H1 (cell line): ENCODE measurements at places on chromosomes 6 and 20.

GRCh38 chr6:145891126-145891525 is 73.0 kb downstream of the SHPRH start:
- H3K4me3 ChIP-seq = no peak overlapping the region
- no peaks in the 10 kb centered on the region for H3K27me3 ChIP-seq
- H3K4me1 ChIP-seq = no peaks in the 10 kb centered on the region
- no peaks in the 10 kb centered on the region for H3K36me3 ChIP-seq

GRCh38 chr20:53671370-53671769 is 77.7 kb upstream of the ZNF217 start:
- no peaks in the 10 kb centered on the region for H3K27me3 ChIP-seq
- no peak for DNase-seq
- no peaks in the 10 kb centered on the region for H3K36me3 ChIP-seq
- no peaks in the 10 kb centered on the region for H3K4me1 ChIP-seq

DNA sequence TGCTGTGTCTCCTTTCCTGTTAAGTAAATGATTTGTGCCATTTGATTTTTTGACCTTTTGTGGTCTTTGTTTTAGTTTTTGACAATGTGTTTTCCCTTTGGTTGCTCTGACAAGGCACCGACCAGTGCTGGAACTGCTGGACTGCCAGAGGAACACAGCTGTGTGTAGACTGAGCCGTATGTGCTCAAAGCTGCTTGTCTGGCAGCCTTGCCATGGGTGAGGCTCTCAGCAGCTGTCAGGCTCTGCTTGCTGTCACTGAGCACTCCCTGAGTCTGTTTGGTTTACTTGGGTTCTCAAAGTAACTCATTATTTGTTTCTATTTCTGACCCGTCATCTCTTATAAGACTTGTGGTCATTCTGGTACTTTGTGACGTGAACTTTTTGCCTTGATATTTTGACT is 15.1 kb upstream of the SNRPB start:
- no peak overlapping the region for H3K27ac ChIP-seq
- H3K36me3 ChIP-seq = no peaks in the 10 kb centered on the region; the same call in 1 of the 2 replicates
- DNase-seq = no peak

DNA sequence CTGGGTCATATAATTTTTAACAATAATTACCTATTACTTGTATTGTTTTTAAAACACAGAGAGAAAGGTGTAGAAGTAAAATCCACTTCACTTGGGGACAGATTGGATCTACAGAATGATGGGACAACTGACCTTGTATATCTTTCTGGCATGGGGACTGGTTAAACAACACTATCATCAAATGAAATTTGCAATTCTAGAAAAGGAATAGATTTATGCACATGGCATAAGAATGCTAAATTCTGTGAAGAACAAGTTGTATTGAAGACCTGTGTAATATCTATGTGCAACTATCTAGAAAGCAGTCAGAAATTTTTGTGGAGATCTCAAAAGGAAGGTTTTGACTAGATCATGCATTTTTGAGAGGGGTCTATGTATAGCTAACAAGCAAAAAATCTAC is 106.3 kb upstream of the BMP5 start:
- no peak for DNase-seq
- no peak overlapping the region for H3K4me3 ChIP-seq
- no peaks in the 10 kb centered on the region for H3K36me3 ChIP-seq
- H3K27me3 ChIP-seq = no peaks in the 10 kb centered on the region

DNA sequence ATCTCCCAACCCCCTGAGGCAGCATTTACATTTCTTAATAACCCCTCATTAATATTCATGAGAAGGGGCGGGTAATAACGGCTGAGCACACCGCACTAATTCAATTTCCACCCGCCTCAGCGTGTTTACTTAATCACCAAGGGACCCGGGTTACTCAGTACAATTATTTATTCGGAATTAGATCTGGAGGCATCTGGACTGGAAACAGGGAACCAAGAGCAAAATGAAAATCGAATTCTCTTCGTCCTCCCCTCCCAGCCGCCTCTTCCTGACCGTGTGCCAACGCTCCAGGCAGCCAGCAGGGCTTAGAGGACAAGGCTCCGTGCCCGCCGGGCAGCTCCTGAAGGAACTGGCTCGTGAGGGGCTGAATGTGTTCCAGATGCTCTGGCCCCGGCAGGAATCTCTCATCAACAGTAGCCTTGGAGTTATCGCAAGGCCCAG is 23.5 kb upstream of the CTNNBL1 start:
- no peak for DNase-seq
- H3K27me3 ChIP-seq = no peaks in the 10 kb centered on the region

- H3K4me3 ChIP-seq = no peak overlapping the region
- H3K36me3 ChIP-seq = no peaks in the 10 kb centered on the region
- H3K27ac ChIP-seq = no peak overlapping the region
- H3K4me1 ChIP-seq = no peaks in the 10 kb centered on the region
- no peaks in the 10 kb centered on the region for H3K27me3 ChIP-seq
Measured at GRCh38 chr6:2938632-2939083, 32.7 kb downstream of the SERPINB6 start.

DNA sequence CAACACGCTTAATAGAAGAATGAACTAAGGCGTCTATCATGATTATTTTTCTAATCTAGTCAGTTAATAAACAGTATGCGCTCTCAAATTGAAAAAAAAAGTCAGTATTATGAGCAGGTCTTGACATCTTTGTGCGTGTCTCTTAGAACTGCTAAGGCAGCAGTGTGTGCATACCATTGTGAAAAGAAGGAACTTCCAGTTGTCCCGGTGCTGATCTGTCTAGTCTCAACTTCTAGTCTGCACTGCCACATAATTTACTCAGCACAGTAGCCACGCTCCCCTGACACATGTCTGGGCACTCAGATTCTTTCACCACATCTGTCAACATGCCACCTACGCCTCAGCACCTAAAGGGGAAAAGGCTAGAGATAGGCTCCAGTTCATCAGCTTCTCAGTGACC is 61.1 kb upstream of the SPDEF start:
- H3K27ac ChIP-seq = no peak overlapping the region
- no peak for DNase-seq
- no peaks in the 10 kb centered on the region for H3K27me3 ChIP-seq

DNA sequence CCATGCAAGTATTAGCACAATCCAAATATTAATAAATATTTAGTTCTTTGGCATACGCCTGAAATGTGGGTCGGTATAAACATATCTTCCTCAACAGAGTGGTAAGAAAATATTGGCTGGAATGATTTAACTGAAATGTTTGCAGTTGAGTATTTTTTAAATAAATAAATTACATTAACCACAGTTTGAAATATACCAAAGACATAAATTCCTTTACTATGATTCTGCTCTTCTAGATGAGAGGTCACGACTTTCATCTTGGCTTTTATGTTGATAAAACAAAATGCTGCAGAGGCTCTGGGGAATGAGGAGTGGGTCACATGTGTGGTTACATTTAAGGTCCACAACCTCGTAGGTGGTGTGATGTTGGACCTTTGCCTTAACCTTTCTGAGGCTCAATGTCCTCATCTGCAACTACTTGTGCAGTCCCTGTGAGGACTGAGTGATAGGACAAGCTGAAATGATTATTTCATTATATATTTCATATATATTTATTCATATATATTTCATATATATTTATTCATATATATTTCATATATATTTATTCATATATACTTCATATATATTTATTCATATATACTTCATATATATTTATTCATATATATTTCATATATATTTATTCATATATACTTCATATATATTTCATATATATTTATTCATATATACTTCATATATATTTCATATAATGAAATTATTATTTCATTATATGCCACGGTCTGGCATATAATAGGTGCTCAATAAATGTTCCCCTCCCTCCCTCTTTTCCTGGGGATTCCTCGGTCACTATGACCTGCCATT is 107.4 kb downstream of the SAMD5 start:
- H3K4me1 ChIP-seq = no peaks in the 10 kb centered on the region
- H3K4me3 ChIP-seq = no peak overlapping the region
- no peak overlapping the region for H3K27ac ChIP-seq

GRCh38 chr20:34300809-34301586 is 2.2 kb downstream of the AHCY start:
- H3K36me3 ChIP-seq = no peaks in the 10 kb centered on the region; the same call in 1 of the 2 replicates
- 0 out of 2 replicates have a peak overlapping the region, but pooled peaks have one; percentile 4 for H3K4me3 ChIP-seq
- no peak for DNase-seq

GRCh38 chr6:27795697-27796494 is 116.3 kb downstream of the OR2B2 start:
- peak; percentile 75 for DNase-seq
- H3K4me3 ChIP-seq = no peak overlapping the region
- H3K27me3 ChIP-seq = no peaks in the 10 kb centered on the region; the same call in 1 of the 2 replicates
- no peaks in the 10 kb centered on the region for H3K36me3 ChIP-seq
- H3K4me1 ChIP-seq = peaks cover 3% of the 10 kb centered on the region

- no peak overlapping the region for H3K4me3 ChIP-seq
- H3K27me3 ChIP-seq = no peaks in the 10 kb centered on the region
- H3K36me3 ChIP-seq = no peaks in the 10 kb centered on the region
- DNase-seq = peak; percentile 79
- peaks cover 20% of the 10 kb centered on the region for H3K4me1 ChIP-seq
- no peak overlapping the region for H3K27ac ChIP-seq
Measured at GRCh38 chr6:34462551-34462971, 3.3 kb upstream of the PACSIN1 start.

DNA sequence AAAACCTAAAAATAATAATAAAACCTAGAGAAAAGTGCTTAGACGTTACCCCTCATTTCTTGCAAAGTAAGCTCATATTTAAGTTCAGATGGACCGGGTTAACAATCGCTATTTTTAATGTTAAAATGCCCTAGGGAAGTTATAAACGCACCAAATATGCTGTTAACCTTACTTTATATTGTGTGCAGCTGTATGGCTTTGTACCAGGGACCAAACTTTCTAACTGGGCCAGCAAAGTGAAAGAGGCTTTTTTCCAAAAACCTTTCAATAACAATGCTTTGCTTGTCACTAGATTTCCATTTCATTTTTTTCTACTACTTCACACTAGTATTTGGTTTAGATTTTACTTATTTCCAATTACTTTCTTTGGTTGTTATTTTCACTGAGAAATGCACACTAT is 248.5 kb downstream of the FOXC1 start:
- no peak overlapping the region for H3K27ac ChIP-seq
- no peak overlapping the region for H3K4me3 ChIP-seq
- no peaks in the 10 kb centered on the region for H3K36me3 ChIP-seq
- DNase-seq = no peak
- H3K4me1 ChIP-seq = no peaks in the 10 kb centered on the region

GRCh38 chr6:134405386-134406087 is 87.6 kb upstream of the SGK1 start:
- H3K27ac ChIP-seq = no peak overlapping the region
- peaks cover 17% of the 10 kb centered on the region for H3K4me1 ChIP-seq
- H3K27me3 ChIP-seq = no peaks in the 10 kb centered on the region
- H3K36me3 ChIP-seq = no peaks in the 10 kb centered on the region
- no peak for DNase-seq
- H3K4me3 ChIP-seq = no peak overlapping the region

DNA sequence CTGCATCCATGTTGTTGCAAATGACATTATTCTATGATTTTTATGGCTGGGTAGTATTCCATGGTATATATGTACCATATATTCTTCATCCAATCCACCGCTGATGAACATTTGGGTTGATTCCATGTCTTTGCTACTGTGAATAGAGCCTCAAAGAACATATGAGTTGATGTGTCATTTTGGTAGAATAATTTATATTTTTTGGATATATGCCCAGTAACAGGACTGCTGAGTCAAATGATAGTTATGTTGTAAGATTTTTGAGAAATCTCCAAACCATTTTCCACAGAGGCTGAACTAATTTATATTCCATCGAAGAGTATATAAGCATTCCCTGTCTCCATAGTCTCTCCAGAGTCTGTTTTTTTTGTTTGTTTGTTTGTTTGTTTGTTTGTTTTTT is 1373.5 kb downstream of the GRIK2 start:
- no peak overlapping the region for H3K27ac ChIP-seq
- H3K4me1 ChIP-seq = no peaks in the 10 kb centered on the region
- no peak for DNase-seq
- H3K27me3 ChIP-seq = no peaks in the 10 kb centered on the region
- H3K36me3 ChIP-seq = no peaks in the 10 kb centered on the region
- H3K4me3 ChIP-seq = no peak overlapping the region

DNA sequence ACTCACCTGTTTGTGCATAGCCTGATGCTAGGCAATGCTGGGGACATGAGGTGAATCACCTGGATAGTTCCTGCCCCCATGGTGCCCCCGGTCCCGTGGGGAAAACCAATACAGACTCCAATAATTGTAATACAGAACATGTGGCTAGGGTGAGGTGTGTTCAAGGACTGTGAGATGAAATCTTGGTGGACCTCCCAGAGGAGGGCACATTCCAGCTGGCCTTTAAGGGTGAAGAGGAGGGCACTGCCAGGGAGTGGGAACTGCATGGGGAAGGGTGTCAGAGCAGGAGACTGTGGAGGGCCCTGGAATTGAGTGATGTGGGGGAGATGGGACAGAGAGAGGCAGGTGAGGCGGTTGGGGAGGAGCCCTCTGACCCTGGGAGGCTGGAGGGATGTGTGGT is 2.5 kb downstream of the COX4I2 start:
- no peaks in the 10 kb centered on the region for H3K36me3 ChIP-seq
- peaks cover 2% of the 10 kb centered on the region; the same call in 1 of the 2 replicates for H3K4me1 ChIP-seq
- no peak for DNase-seq
- no peaks in the 10 kb centered on the region for H3K27me3 ChIP-seq
- H3K27ac ChIP-seq = no peak overlapping the region

GRCh38 chr20:42484335-42484734 is 705.4 kb downstream of the PTPRT start:
- no peaks in the 10 kb centered on the region for H3K27me3 ChIP-seq
- no peaks in the 10 kb centered on the region for H3K36me3 ChIP-seq
- no peak for DNase-seq
- no peak overlapping the region for H3K4me3 ChIP-seq

GRCh38 chr6:34506718-34507117 is 40.8 kb downstream of the PACSIN1 start:
- no peak overlapping the region for H3K27ac ChIP-seq
- H3K27me3 ChIP-seq = no peaks in the 10 kb centered on the region
- peaks cover under 1% of the 10 kb centered on the region; the same call in 1 of the 2 replicates for H3K4me1 ChIP-seq

DNA sequence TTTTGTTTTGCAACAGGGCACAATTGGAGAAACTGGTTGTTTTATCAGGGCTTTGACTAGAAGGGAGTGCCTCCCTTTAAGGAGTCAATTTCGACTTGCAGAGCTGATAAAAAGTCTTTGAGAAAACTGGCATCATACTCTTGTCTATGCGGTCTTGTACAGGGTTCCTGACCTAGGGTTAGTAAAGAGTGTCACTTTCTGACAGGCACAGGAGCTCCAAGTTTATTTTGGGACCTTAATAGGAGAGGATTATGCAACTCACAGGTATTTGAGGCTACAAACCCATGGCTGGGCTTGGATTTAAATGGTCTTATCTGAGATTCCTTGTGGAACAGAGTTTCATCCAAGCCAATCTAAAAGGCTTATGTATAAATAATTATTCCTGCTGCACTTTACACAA is 365.4 kb downstream of the HTR1B start:
- no peak overlapping the region for H3K4me3 ChIP-seq
- no peaks in the 10 kb centered on the region for H3K4me1 ChIP-seq
- no peaks in the 10 kb centered on the region for H3K27me3 ChIP-seq
- no peak for DNase-seq

- H3K36me3 ChIP-seq = no peaks in the 10 kb centered on the region
- no peak for DNase-seq
- no peaks in the 10 kb centered on the region for H3K4me1 ChIP-seq
- no peaks in the 10 kb centered on the region for H3K27me3 ChIP-seq
- H3K27ac ChIP-seq = no peak overlapping the region
Measured at GRCh38 chr6:2558098-2558680, 192.5 kb downstream of the MYLK4 start.

GRCh38 chr20:4956200-4956810 is 45.0 kb downstream of the SLC23A2 start:
- no peaks in the 10 kb centered on the region for H3K36me3 ChIP-seq
- no peaks in the 10 kb centered on the region for H3K4me1 ChIP-seq
- no peak overlapping the region for H3K4me3 ChIP-seq
- no peak overlapping the region for H3K27ac ChIP-seq
- H3K27me3 ChIP-seq = no peaks in the 10 kb centered on the region
